Peyer's patch (tissue), 4 donors: ENCODE measurements at places on chromosomes 7 and 10.
A peak's percentile ranks its signal among the peaks of the same experiment; 100 is the strongest.

DNA sequence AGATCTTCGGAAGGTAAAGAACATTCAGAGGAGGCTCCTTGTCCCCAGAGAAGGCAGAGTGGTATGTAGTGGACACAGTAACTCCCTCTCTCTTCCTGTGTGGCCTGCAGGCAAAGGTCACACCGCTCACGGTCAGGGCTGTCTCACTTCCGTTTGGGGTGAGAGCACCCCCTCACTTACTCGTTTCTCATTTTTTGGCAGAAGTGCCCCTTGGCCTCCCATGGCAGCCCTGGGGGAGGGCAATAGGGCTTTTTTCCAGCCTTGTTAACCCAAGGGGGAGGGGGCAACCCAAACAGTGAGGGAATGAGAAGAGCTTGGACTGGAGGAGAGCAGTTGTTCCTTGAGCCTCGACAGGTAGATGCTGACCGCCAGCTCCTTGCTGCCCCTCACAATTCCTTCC is 31.8 kb upstream of the SRGN start:
- DNase-seq = peak; percentile 58

- peak; percentile 72 for DNase-seq
Measured at GRCh38 chr7:77696643-77697534, 630 bp downstream of the RSBN1L start.

DNA sequence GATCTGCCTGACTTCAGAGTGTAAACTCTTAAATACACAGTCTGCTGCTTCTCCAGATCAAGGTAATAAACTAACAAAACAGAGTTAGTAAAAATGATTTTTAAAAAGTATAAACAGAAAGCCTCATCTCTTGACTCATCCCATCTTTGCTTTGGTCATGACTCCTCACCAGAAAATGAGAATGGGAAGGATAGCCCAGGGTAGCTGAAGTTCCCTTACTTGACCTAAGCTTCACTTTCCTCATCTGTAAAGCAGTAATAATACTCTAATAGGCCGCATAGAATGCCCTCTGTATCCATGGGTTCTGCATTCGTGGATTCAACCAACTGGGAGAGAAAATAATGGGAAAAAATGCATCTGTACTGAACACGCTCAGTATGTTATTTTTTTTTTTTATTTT is 11.3 kb upstream of the SLC25A28 start:
- DNase-seq = no peak

DNA sequence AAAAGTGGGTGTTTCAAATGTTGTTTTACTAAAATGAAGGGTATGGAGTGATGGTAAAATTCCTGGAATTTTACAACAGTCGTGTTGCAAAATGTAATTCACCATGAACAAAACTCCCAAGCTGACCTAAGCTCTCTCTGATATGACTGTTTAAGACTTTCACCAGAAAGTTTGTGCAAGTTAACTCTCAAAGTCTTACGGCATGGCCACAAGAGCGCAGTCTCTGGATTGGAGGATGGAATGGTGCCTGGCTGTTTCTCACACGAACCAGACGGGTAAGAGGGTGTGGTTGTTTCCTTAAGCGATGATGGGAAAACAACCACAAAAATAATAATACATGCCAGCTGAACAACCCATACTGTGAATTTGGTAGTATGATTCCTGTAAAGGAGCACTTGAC is 662.5 kb downstream of the KCNMA1 start:
- no peak for DNase-seq

GRCh38 chr10:132684164-132684891 is 101.6 kb downstream of the NKX6-2 start:
- DNase-seq = no peak

DNA sequence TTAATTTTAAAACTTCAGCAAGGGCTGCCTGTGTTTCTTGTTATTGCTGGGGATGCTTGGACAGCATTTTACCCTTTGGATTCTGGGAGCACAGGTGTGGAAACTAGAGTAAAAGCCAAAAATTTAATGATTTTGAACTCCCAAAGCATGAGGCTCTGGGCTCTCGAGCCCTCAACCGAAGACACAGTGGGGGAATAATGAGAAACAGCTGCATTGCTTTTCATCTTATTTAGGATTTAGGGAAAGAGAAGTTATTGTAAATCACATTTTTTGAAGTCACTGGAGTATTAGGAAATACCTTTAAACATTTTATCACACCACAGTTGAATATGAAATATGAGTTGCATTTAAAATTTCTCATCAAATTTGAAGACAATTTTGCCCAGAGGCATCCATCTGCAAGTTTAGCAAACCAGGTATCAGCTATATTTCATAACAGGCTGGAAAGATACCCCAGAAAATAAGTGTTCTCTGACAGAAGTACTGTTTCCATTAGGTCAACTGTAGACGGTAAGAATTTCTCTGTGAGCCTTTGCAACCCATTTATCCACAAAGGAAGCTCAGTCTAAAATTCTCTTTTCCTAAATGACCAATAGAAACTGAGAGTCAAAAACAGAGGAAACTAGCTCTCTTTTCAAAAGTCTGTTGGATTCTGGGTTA is 290.6 kb upstream of the PHYHIPL start:
- no peak for DNase-seq

DNA sequence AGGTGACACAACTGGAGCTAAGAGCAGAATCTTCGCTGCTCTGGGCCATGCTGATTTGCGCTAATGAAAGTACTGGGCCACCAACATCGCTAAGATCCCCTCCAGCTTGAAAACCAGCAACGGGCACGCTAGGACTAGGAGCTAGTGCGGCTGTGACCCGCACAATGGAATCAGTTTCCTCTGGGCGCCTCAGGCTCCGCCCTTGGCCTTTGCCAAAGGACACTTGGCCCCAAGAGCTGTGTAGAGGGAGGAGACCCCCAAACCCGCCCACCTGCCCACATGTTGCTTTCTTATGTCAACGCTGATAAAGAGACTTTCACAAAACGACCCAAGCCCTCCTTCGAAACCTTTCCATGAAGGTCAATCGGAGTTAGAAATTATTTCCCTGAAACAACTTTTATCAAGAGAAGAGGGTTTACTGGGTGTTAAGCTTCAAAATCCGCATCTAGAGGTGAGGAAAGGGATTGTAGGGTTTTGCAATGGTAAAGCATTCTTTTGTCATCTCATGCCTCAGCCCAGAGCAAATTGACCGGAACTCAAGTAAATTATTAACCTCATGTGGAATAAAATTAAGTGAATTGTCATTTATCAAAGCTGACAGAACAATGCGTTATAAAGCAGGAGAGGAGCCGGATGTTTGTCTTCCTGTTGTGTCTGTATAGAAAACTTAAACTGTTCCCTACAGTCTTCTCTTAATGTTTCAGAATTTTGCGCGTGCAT is 9.4 kb downstream of the ABCB5 start:
- no peak for DNase-seq

DNA sequence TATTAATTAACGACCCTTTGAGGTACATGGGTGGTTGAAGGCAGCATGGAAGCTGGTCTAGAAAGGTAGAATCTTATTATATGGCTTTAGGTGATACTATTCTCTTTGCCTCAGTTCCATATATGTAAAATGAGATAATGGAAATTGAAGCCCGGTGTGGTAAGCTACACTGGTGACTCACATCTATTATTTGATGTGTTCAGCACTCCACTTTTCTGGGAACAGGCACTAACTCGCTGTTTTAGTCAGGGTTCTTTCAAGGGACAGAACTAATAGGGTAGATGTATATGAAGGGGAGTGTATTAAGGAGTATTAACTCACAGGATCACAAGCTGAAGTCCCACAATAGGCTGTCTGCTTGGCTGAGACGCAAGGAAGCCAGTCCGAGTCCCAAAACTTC is 4.4 kb upstream of the TRUB1 start:
- no peak for DNase-seq

GRCh38 chr10:127935071-127935561 is 28.2 kb downstream of the PTPRE start:
- peak; percentile 49 for DNase-seq

GRCh38 chr7:140646931-140647647 is 6.5 kb upstream of the DENND2A start:
- no peak for DNase-seq
